ENCODE measurements at places on chromosomes 3 and 15.
A peak's percentile ranks its signal among the peaks of the same experiment; 100 is the strongest.

DNA sequence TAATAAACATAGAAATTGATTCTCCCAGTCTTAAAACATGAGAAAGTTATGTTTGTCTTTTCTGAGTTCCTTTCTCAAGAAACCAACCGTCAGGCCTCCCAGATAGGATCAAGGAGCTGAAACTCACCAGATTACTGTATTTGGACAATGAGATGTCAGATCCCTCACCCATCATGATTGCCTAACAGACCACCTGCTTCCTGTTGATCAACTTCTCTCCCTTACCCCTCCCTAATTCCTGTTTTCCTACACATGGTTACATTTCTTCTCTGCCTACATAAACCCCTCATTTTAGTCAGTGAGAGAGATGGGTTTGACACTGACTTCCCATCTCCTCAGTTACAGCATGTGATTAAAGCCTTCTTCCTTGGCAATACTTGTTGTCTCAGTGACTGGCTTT, 917.5 kb downstream of the FHIT start:
- no peak for DNase-seq

DNA sequence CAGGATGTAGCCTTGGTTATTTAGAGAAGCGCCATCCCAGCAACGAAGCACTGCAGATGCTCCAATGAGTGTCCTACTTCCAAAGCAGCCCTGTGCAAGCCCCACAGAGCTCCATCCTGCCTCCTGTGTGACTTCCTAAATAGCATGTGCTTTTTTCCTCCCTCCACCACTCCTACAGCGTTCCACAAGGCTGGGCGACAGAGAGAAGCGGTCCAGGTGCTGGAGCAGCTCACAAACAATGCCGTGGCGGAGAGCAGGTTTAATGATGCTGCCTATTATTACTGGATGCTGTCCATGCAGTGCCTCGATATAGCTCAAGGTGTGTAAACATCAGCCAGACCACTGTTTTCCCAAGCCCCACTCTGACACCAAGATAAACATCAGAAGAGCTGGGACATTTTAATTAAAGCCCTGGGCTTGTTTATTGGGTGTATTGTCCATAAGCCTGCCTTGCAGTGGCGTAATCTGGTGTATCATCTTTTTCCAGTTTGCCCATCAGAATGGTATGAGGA, 22.2 kb upstream of the RHO start:
- no peak for DNase-seq

DNA sequence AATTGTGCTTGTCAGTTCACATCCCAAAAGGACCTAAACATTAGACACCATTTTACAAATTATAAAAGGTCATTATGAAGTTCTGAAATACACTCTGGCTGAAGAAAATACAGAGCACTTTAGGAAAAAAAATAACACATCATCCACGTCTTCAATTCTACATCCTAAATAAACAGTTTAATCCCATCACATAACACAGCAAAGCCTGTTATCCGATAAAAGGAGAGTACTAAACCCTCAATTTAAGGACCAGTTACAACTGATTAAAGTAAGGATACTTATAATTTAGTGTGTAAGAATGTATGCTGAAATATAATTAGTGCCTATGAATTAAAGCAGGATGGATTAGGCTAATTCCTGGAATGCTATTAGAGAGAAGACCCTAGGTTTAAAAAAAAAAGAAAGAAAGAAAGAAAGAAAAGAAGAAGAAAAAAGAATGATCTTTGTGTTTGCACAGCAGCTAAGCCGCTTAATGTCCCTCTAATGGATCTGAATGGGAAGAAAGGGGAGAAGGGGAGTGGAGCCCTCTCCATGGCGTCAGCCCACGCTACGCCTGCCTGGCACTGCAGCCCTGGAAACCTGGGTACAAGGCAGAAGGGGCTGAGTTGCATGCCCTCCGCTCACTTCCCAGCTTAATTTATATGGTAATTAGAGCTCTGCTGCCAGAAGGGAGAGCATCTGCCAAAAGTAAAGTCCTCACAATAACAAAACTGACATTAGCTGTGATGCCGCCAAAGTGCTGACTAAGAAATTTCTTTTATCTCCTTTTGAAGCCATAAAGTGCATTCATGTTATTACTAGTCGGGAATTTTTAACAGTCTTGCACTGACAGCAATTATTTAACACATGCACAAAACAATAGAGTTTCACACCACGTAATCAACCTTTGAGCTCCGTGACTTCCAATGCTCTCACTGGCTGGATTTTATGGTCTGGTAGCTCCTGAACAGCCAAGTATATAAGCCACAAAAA, 90.0 kb downstream of the FSIP1 start:
- DNase-seq, result peak; percentile 35

- no peak for DNase-seq
These were observed 591.7 kb downstream of the RSL24D1 start for GRCh38 chr15:54605043-54605442.

DNA sequence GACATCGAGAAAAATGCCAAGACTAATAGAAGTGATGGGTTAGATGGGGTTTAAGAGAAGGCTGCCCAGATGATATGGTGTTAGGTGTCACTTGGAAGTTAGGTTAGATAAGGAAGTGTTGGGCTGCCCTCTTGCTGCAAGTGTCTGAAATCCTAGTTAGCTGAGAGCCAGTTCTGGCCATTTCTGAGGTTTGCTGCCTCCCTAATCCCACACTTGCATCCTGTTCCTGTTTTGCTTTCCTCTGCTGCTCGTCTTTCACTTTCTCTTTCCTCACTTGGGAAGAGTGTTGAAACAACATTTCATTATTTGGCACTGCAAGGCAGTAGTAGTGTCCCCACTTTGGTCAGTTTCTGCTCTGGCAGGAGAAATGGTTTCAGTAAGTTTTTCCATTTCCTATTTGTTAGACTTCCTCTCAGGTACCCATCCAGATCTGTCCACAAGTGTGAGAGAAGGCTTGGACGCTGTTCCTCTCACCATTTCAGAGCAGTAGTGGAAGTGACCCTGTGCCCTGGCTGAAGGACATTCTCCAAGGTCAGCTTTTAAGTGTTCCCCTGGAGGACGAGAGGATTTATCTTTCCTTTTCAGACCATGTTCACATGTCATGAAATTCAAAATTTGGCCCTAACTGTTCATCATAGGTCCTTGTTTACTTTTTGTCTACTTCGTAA, 93.3 kb downstream of the ADAMTSL3 start:
- no peak for DNase-seq

GRCh38 chr3:31503456-31503855, 29.3 kb upstream of the STT3B start:
- no peak for DNase-seq

GRCh38 chr15:60390871-60391501, 6.8 kb downstream of the ANXA2 start:
- DNase-seq, result peak; percentile 91

GRCh38 chr3:144774897-144775296, 803.3 kb downstream of the DIPK2A start:
- DNase-seq, result no peak

All from cardiac muscle cell (in vitro differentiated cells and primary cell).